ENCODE measurements at places on chromosomes 12 and 14.
A peak's percentile ranks its signal among the peaks of the same experiment; 100 is the strongest.

GRCh38 chr14:26163761-26164160 lies 434.1 kb downstream of the NOVA1 start:
- DNase-seq: no peak

- no peak for DNase-seq
Observed at GRCh38 chr12:2226641-2227040, 173.9 kb downstream of the CACNA1C start.

DNA sequence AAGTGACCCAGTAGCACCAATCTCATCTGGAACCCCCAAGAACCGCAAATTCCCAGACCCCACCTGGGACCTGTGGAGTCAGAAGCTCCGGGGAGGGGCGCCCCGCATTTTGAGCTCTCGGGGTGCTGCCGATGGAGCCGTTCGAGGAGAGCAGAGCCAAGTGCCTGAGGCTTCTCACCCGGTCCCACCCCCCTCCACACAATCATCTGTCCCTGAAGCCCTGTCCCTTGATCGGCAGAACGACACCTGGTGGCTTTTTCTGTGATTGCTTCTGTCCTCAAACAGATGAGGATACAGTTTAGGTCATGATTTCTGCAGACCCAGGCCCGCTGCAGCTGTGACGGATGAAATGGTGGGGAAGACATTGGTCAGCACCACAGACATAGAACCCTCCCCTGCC lies 74.7 kb downstream of the NOC4L start:
- peak; percentile 47 for DNase-seq

DNA sequence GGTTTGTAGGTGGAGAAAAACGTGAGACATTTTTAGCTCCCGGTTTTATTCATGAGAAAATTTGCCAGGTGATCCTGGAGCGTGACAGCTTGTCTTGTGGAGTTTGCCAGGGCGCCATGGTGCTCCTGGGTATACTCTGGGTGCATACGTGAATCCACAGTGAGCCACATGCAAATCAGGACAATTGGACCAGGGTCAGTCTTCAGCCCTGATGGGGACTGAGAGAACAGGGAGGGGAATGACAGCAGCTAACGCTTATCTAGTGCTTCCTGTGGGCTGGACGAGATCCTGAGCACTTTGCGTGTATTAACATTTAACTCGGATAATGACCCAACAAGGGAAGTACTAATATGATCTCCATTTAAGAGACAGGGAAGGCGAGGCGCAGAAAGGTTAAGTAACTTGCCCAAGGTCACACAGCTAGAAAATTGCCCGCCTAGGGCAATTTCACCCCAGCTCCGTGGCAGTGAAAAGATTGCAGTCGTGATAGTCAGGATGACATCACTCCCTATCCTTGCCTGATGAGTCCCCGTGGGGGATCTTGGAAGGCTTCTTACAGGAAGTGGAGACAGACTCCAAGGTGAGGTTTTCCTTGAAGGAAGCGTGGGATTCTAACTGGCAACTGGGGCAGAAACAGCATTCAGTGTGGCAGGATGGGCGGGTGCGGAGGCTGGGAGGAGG lies 118.4 kb upstream of the NCOR2 start:
- no peak for DNase-seq

All from left lung (tissue), 14 donors.